ENCODE measurements at places on chromosomes 13 and 19.

- DNase-seq = no peak
Observed at GRCh38 chr19:35781650-35782049, 6.3 kb downstream of the ARHGAP33 start.

- DNase-seq = no peak
Observed at GRCh38 chr13:35500144-35500543, 23.7 kb upstream of the MAB21L1 start.

- DNase-seq = no peak
Observed at GRCh38 chr19:52946322-52947310, 16.1 kb downstream of the ZNF816 start.

DNA sequence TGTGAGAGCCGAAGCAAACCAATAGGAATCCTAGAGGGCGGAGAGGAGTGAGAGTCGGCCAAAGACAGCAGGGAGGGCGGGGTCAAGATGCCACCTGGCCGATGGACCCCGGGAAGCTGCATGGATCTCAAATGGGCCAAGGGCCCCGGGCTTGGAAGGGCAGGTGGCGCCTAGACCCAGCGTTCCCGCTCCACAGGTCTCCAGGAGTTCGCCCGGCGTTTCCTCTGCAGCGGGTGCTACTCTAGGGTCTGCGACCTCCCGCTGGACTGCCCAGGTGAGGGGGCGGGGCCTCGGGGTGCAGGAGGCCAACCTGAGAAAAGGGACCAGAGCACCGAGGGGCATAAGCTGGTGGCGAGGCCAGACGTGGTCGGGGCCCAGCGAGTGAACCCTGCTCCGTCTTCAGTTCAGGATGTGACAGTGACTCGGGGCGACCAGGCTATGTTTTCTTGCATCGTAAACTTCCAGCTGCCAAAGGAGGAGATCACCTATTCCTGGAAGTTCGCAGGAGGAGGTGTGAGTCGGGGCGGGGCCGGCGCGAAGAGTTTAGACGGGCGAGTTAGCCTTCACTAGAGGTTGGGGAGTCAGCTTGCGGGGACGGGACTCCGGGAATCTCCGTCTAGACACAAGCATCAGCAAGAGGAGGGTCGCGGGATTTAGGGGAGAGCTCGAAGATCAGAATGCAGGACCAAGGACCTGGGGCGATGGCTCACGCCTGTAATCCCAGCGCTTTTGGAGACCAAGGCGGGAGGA, 9.9 kb downstream of the SPACA6 start:
- no peak for DNase-seq

GRCh38 chr13:97266772-97267417, 44.8 kb downstream of the MBNL2 start:
- no peak for DNase-seq

DNA sequence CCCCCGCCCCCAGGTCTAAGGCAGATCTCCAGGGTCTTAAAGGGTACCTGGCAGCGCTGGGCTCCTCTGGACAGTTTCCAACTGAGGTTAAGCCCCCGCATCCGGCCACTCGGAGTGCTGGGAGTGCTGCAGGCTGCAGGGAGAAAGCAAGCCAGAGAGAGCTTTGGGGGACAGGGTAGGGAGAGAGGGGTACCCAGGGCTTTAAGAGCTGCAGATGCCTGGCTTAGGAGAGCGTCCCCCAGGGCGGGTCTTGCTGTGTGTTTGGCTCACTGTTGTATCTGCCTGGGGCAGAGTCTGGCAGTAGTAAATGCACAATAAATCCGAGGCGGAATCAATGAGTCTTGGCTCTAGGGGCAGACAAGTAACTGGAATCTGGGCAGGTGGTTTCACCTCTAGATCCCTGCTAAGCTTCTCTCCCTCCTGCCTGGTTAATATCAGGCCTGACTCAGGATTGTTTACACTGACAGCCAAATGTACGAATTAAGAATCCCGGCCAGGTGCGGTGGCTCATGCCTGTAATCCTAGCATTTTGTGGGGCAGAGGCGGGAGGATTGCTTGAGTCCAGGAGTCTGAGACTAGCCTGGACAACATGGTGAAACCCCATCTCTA, 798 bp upstream of the COX6B2 start:
- no peak for DNase-seq

DNA sequence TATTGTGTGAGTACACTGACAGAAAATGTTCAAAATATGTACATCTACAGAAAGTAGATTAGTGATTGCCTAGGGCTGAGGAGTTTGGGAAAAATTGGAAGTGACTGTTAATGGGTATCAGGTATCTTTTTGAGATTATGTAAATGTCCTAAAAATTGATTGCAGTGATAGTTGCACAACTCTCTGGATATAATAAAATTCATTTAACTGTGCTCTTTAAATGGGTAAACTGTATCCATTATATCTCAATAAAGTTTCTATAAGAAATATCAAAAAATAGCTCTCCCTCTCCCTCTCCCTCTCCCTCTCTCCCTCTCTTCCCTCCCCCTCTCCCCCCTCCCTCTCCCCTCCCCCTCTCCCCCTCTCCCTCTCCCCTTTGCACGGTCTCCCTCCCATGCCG, 9.4 kb upstream of the ZNF227 start:
- no peak for DNase-seq

GRCh38 chr19:30423481-30423880, 51.3 kb downstream of the ZNF536 start:
- DNase-seq = no peak

DNA sequence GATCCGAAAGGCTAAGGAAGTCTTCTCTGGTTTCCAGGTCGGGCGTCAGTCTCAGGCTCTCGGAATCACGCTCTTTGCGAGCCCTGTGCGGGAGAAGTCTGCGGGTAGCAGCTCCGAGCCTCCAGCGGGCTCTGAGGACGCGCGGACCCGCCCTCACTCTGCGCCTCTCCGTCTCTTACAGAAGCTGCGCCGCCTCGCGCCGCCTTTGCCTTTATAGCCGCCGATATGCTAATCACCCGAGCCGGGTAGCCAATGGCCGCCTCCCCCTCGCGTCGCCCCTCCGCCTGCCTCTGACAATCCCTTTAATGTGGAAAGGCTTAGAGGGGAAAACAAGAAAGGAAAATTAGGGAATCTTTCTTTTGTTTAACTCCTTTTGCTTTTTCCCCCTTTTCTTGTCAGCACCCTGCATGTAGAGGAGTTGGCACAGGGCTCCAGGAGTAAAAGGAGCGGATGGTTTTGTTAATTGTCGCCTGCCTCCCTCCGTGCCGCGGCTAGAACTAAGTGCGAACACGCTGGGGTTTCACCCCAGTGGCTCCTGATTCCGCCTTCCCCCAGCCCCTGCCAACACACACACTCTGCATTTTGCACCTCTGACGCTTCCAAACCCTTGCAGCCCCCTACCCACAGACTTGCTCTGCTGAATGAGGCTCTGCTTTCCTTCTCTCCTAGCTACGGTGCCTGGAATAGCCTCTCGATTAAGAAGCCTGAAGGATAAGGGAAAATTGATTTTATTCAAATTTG, at the start of gene PCDH8:
Gene PCDH8, minus strand, starts transcription at position 186 of the 741 bp plus-strand sequence. CDS start 204 bp downstream, outside the sequence.
- no peak for DNase-seq

DNA sequence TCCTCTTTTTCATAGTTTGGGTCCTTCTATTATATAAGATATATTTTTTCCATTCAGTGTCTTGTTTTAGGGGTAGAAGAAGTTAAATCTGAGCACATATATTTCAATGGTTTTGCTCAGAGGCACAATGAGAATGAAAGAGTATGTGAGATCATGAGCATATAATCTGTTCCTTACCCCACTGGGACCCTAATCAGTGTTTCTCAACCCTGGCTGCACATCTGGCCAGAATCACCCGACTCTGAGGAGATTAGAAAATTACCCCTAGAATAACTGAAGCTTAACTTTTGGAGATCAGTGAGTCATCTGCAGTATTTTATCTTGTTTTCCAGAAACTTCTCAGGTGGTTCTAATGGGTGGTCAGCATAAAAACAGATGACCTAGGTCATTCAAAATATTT, 782 bp downstream of the CYSLTR2 start:
- no peak for DNase-seq

DNA sequence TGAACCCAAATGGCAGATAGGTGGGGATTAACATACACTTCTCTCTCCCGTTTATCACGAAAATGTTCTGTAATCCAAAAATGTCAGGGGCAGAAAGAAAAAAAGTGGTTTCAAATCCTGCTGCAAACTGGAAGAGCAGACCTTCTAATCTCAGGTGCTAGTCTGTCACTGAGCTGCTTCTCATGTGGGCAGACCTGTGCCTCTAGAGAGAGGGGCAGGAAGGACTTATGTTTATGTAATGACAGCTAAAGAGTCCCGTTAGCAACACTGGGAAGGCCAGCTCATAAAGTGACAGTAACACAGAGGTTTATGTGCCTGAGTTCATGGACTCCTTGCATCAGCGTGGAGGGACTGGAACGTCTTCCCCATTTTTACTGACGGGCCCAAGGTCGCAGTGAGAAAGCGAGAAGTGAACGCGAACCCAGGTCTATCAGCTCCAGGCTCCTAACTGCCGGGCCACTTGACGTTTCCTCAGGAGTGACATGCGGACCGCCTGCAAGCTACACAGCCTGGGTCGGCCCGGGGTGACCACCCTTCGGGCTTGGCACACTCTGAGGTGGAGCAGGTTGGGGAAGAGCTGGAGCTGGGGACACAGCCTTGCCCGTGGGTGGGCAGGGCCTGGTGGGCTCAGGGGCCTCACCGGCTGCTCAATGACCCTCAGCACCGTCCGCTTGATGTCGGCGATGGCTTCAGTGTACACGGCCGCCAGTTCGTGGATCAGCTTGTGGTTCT, 9.6 kb upstream of the RSPH6A start:
- no peak for DNase-seq

DNA sequence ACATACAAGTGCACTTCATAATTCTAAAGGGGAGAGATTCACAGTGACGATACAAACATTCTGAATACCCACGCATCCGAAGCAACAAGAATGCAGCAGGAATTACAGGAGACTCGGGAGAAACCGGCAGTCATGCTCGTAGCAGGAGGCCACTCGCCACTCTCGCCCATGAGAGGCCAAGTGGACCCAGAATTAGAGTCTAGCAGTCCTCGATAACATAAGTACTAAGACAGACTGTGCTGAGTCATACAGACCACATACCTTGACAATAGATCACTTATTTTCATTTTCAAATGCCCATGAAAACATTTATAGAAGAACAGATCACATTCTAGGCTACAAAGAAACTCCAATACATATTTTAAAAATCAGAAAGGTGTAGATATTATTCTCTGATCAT, 299.1 kb upstream of the TSHZ3 start:
- DNase-seq = no peak

DNA sequence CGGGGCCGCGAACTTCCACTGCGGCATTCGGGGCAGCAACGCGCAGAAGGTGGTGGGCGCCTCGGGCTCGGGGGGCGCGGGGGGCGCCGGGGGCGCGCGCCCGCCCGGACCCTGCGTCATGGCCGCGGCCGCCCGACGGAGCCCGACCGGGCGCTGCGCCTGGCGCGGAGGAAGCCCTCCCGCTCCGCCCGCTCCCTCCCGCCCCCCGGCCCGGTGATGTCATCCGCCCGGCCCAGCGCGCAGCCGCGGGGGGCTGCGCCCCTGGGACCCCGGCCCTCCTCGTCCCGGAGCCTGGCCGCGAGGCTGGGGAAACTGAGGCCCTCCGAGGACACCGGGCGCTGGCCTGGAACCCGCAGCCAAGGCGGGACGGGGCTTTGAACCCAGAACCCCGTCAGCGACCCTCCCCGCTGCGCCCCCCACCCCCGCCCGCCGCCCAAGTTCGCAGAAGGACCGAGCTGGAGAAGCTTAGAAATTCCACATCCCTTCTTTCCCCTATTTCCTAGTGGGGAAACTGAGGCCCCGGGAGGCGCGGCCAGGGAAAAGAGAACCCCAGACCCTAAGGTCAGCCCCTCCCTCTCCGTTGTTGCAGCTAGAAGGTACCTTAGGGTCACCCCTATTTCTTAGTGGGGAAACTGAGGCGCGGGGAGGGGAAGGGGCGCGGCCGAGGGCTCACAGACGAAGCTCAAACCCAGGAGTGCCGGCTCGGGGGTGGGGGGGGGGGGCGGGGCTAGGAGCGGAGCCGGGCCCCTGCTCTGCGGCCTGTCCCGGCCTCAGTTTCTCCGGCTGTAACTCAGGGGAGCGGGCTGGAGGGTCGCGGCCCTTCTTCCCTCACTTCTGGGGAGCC, at the start of gene SHC2:
Gene SHC2, minus strand, starts transcription at position 157 of the 844 bp plus-strand sequence. Its CDS starts 37 bp downstream, at position 120.
- no peak for DNase-seq

DNA sequence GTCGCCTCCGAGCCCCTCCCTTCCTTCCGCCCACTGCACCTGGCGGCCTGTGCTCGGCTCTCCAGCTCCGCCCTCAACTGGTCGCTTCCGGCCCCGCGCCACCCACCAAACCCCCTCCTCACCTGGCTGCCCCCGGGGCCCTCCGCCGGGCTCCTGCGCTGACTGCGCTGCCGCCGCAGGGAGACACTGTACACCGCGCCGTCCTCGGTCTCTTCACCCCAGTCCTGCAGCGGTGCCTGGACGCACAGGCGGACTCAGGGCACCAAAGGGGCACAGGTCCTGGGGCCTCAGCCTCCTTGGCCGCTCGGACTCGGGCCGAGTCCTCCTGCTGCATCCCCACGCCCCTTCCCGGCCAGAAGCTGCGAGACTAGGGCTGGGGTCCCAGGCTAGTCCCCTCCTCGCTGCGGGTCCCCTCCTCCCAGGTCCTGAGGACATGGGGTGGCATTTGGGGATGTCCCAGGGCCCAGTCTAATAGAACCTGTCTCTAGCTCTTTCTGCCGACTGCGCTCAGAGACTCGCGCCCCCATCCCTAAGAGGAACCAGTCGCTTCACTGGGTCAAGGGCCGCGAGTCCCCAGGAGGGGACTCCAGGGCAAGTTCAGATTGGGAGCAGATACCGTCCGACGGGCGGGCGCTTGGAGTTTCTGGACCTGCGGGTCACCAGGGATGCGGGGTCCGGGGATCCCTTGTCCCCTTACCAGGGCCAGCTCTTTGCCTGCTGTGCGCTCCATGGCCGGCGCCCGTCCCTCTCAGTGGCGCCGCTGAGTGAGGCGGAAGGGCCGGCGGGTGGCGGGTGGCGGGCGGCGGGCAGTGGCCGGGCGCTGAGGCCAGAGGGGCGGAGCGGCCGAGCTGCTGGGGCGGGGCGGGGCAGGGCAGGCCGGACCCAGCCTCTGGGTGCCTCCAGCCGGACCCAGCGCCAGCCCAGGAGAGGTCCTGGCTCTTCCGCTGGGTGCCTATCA, at the start of gene RGL3:
Gene RGL3, minus strand, starts transcription at position 766 of the 958 bp plus-strand sequence. Its CDS starts 36 bp downstream, at position 730.
- DNase-seq = no peak

- no peak for DNase-seq
Observed at GRCh38 chr13:32849369-32849768, 166.9 kb upstream of the KL start.

DNA sequence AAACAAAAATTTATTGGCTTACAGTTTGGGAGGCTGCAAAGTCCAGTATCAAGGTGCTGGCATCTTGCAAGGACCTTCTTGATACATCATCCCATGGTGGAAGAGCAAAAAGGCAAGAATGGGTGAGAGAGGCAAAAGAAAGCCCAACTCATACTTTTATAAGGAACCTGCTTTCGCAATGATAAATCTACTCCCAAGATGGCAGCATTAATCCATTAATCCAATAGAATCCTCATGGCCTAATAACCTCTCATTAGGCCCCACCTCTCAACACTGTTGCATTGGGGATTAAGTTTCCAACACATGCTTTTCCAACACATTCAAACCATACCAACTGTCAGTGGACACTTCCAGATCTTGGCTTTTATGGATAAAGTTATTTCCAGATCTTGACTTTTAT, 48.7 kb upstream of the ZNF507 start:
- DNase-seq = no peak

GRCh38 chr13:45479661-45480060, 14.9 kb downstream of the COG3 start:
- DNase-seq = no peak
